ENCODE measurements at places on chromosomes 7 and 10. TPM values are rescaled to one million over a fixed set of nuclear protein-coding genes. Genes with fewer than 3 reads are reported as not detected.
A peak's percentile ranks its signal among the peaks of the same experiment; 100 is the strongest.

GRCh38 chr10:103766751-103767505 lies 88.4 kb downstream of the SH3PXD2A start:
- no peak overlapping the region for H3K4me3 ChIP-seq
- no peak for DNase-seq
- H3K27ac ChIP-seq: no peak overlapping the region
- no peaks in the 10 kb centered on the region for H3K36me3 ChIP-seq

DNA sequence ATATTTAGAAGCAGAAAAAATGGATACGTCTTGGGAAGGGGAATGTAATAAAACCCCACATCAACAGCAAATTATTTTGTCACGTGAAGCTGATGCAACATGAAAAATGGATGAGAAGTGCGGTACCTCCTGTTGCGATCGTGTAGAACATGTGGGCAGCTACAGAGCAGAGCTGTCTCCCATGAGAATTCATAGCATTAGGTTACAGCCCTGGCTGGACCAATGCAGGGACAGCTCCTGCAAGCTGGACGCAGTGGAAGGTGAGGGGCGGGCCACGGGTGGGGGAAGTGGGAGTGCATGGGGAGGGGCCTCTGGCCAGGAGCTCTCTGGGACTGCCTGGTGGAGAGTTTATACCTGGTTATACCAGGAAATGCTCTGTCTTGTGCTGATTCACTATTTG lies 120.3 kb downstream of the GATA3 start:
- no peaks in the 10 kb centered on the region for H3K36me3 ChIP-seq
- H3K27me3 ChIP-seq: no peaks in the 10 kb centered on the region
- no peaks in the 10 kb centered on the region for H3K4me1 ChIP-seq
- peak; percentile 80 for DNase-seq
- H3K27ac ChIP-seq: no peak overlapping the region

DNA sequence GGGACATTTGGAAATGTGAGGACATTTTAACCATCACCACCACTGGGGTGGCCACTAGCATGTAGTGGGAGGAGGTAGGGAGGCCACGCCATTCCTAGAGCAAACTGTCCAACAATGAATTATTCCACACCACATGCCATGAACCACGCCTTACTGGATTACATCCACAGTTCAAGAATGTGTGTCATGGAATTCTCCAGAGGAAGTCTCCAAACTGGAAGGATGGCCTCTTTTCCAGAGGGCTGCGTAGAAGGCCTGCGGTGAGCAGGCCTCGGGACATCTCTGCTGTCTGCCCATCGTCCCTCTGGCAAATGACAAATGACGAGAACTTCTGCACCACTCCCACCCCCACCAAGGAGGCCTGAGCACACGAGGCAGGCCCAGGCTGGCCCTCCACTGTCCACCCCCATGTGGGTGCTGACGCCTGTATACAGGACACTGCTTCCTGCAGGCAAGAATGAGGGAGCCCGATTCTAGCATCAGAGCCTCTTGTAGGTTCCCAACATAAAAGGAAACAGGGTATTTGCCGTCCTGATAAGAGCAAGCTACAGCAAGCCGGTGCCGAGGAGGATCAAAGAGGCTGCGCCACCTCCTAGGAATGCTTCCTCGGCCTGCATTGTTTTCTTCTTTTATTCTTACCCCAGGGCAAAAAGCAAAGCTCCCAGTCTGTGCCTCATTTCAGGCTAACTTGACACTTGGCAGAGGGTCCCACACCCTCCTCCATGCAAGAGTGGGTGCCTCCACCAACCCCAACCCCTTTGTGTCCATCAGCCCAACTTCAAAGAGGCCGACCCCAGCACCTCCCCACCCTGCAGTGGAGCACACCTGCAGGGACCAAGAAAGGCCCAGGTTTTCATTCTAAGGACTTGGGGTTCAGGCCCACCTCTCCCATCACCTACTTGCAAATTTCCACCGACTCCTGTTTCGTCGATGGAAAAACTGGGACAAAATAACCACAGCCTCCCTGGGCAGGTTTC lies 23.9 kb downstream of the TNS3 start:
- DNase-seq: no peak
- H3K27me3 ChIP-seq: no peaks in the 10 kb centered on the region
- no peaks in the 10 kb centered on the region for H3K36me3 ChIP-seq
- H3K4me3 ChIP-seq: no peak overlapping the region
- peaks cover 4% of the 10 kb centered on the region for H3K4me1 ChIP-seq
- no peak overlapping the region for H3K27ac ChIP-seq

DNA sequence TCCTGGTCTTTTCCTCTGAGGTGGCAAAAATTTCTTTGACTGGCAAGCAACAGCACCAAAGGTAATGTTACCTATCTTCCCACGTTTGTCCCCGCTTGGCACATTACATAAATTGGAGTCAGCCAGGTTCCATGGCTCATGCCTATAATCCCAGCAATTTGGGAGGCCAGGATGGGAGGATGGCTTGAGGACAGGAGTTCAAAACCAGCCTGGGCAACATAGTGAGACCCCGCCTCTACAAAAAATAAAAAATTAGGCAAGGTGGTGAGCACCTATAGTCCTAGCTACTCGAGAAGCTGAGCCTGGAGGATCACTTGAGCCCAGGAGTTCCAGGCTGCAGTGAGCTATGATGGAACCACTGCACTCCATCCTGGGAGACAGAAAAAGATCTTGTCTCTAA lies 139.5 kb downstream of the IDE start:
- no peak overlapping the region for H3K4me3 ChIP-seq
- no peak for DNase-seq
- no peaks in the 10 kb centered on the region for H3K27me3 ChIP-seq
- H3K4me1 ChIP-seq: no peaks in the 10 kb centered on the region
- H3K36me3 ChIP-seq: no peaks in the 10 kb centered on the region
- H3K27ac ChIP-seq: no peak overlapping the region

DNA sequence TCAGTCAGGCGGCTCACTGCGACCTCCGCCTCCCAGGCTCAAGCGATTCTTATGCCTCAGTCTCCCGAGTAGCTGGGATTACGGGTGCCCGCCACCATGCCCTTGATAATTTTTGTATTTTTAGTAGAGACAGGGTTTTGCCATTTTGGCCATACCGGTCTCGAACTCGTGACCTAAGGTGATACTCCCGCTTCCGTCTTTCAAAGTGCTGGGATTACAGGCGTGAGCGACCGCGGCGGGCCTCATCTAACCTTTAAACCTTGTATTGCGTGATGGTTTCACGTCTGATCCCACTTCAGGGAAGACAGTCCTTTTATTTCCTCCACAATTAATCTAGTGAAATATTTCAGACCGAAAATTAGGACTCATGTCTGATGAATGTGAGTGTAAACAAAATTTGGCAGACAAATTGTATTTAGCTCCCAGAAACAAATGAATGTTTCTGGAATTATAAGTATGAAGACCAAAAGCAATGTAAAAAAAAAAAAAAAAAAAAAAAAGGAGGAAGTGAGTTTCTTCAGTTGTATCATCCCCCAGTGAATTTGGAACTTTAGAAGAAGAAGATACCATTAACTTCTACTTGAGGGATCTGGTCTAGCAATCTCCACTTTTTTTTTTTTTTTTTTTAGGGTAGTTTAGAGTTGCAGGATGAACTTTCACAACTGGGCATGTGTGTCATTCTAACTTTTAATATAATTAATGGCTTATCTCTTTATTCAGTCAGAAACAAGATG lies 1.6 kb downstream of the NUP42 start:
- no peak overlapping the region for H3K4me3 ChIP-seq
- no peaks in the 10 kb centered on the region for H3K4me1 ChIP-seq
- no peak for DNase-seq
- H3K27me3 ChIP-seq: no peaks in the 10 kb centered on the region

GRCh38 chr10:84493951-84494848 lies 165.8 kb downstream of the CCSER2 start:
- no peak for DNase-seq
- no peak overlapping the region for H3K4me3 ChIP-seq
- H3K27me3 ChIP-seq: no peaks in the 10 kb centered on the region
- no peaks in the 10 kb centered on the region for H3K36me3 ChIP-seq
- H3K27ac ChIP-seq: no peak overlapping the region

DNA sequence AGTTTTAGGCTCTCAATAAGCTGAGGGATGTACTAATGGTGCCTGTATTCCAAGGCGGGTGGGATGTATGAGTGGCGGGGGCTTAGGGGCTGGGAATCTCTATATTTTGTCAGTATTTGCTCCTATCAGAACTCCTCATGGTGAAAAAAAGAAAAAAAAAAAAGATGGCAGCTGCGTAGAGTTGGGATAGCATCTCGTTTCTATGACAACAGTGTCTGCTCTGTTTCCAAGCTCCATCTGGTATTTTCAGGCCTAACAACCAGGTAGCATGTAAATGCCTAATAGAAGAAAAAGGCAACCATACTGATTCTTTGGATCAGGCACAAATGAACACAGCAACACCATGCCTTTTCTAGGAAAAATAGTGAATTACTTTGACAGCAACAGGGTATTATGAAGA lies 11.7 kb upstream of the CCDC172 start:
- no peak overlapping the region for H3K4me3 ChIP-seq
- H3K36me3 ChIP-seq: no peaks in the 10 kb centered on the region
- H3K27me3 ChIP-seq: no peaks in the 10 kb centered on the region
- no peak overlapping the region for H3K27ac ChIP-seq

GRCh38 chr7:22393913-22394729 lies 37.2 kb upstream of the RAPGEF5 start:
- no peak overlapping the region for H3K27ac ChIP-seq
- H3K4me1 ChIP-seq: no peaks in the 10 kb centered on the region
- H3K27me3 ChIP-seq: no peaks in the 10 kb centered on the region
- no peak overlapping the region for H3K4me3 ChIP-seq

DNA sequence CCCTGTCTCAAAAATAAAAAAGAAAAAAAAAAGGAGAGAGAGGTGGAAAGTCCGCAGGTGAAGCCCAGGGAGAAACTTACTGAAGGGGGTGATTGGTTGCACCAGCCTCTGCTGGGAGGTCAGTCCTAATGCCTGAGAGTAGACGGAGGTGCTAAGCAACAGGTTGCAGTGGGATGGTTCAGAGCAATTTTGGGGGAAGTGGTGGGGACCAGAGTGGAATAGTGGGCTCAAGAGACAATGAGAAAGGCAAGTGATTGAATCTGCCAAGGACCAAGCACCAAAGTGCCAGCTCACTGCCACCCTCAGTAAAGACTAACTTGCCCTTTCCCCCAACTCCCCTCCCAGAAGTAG lies 90.2 kb upstream of the GTF2I start:
- H3K27me3 ChIP-seq: no peaks in the 10 kb centered on the region
- no peaks in the 10 kb centered on the region for H3K36me3 ChIP-seq
- H3K27ac ChIP-seq: no peak overlapping the region
- no peaks in the 10 kb centered on the region for H3K4me1 ChIP-seq
- H3K4me3 ChIP-seq: no peak overlapping the region

GRCh38 chr10:3068968-3069737 lies 1.8 kb downstream of the PFKP start:
- H3K4me3 ChIP-seq: peak overlapping the region; percentile 76
- H3K36me3 ChIP-seq: no peaks in the 10 kb centered on the region
- H3K27me3 ChIP-seq: no peaks in the 10 kb centered on the region
- H3K27ac ChIP-seq: peak overlapping the region; percentile 82

Gene ERLIN1
- 23.7 TPM for total RNA-seq

Data from kidney (tissue), 22 donors.